Stimulated activated CD8-positive, alpha-beta memory T cell treated with anti-CD3 and anti-CD28 coated beads, Interleukin-7, amount 100 ng/mL, for 48 hours (primary cell): ENCODE measurements at places on chromosomes 13 and 19.

GRCh38 chr13:41244556-41244955 is 18.8 kb downstream of the MTRF1 start:
- no peak for DNase-seq

DNA sequence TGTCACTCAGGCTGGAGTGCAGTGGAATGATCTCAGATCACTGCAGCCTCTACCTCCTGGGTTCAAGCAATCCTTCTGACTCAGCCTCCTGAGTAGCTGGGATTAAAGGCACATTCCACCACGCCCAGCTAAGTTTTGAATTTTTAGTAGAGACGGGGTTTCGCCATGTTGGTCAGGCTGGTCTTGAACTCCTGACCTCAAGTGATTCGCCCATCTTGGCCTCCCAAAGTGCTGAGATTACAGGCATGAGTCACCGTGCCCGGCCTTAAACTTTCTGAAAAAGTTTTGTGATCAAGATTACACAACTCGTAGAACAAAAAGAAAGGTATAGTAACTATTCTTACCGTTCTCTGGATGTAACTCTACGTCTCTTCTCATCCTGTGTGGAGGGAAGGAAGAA is 21.2 kb downstream of the DNMT1 start:
- DNase-seq: no peak

DNA sequence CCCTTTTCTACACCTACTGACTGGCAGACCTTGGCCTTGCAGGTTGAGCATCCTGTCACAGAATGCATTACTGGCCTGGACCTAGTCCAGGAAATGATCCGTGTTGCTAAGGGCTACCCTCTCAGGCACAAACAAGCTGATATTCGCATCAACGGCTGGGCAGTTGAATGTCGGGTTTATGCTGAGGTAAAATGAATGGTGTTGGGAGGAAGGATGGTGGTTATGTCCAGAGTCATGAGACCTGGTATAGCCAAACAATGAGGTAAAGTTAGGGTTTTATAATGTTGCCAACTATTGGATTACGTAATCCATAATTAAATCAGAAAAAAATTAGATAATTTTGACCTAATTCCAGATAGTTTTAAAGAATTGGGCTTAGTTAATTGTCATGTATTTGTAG is 212.5 kb downstream of the PCCA start:
- DNase-seq: no peak

DNA sequence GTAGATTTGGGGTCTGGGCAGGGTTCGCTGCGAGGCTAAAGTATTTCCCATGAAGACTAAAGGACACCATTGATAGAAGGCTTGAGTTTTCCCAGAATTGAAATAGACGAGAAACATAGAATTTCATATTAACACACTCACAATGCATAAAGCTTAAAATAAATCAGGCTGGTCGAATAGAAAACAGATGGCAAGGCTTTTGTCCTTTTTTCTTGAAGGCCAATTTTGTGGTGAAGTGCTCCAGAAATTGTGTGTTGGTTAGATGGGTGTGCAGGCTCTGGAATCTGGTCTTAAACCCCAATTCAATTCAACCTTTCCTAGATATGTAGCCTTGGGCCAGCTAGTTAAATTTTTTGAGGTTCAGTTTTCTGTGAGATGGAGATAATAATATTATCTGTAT is 56.9 kb upstream of the LRCH1 start:
- DNase-seq: no peak

DNA sequence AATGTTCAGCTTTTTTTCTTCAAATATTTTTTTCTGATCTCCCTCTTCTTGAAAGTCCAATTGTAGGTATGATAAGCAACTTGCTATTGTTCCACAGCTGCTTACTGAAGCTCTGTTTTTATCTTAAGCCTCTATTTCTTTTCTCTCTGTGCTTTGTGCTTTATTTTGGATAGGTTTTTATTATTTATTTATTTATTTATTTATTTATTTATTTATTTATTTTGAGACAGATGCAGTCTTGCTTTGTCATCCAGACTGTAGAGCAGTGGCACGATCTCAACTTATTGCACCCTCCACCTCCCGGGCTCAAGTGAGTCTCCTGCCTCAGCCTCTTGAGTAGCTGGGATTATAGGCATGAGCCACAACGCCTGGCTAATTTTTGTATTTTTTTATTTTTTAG is 199.4 kb downstream of the KLF12 start:
- no peak for DNase-seq

GRCh38 chr13:47337781-47338507 is 441.1 kb upstream of the HTR2A start:
- no peak for DNase-seq

DNA sequence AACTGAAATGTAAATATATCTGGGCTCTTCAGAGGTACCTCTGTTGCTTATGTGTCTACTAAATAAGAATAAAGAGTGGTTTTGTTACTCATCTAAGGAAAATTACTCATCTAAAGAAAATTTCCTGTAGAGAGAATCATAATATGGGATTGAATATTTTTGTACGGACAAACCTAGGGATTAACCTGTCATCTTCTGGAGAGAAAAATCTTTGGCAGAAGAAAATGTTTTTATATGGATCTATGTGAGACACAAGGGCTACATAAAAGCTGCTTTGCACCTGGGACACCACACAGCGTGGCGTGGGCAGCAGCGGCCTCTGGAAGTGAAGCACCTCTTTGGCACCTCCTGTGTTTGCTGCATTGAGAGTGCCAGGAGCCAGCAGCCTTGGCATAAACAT is 242.9 kb upstream of the DACH1 start:
- DNase-seq: no peak

GRCh38 chr19:17074634-17075034 is 618 bp downstream of the HAUS8 start:
- no peak for DNase-seq

GRCh38 chr13:44287958-44288357 is 85.7 kb upstream of the SERP2 start:
- no peak for DNase-seq

DNA sequence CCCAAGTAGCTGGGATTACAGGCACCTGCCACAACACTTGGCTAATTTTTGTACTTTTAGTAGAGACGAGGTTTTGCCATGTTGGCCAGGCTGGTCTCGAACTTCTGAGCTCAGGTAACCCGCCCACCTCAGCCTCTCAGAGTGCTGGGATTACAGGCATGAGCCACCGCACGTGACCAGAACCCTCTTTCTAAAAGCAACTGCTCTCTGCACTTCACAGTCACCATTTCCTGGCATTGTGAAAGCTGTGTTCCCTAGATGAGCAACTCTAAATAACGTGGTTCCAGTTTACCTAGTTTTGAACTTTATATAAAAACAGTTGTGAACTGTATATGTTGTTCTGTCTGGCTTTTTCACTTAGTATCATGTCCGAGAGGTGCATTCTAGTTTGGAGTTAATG is 152.9 kb downstream of the SIPA1L3 start:
- no peak for DNase-seq

GRCh38 chr13:74062933-74063332 is 71.3 kb downstream of the KLF12 start:
- DNase-seq: no peak

DNA sequence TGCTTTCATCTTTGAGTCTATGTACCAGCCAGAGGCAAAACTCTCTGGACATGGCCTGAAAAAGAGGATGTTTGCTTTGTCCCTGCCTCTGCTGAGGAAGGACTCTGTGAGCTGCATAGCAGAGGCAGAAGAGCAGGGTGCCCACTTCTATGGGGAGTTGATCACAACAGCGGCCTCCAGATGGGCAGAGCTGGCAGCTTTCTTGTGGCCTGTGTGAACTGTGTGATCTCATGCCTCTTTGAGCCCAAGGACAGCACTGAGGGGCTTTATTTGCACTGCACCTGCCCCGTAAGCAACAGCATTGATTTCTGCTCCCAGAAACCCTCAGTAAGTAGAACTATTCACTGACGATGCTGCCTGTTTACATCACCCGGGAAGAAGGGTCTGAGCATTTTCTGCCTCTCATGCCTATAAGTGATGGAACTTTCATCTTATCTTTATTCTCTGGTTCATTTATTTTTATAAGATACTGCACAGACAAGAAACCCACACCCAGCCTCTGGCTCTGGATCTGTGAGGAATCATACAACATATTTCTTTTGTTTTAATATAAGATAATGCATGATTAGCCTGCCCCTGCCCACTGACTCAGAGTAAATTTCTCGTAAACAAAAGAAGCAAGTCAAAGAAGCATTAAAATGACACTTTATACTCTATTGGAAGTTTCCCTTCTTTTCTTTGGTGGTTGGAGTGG is 244.2 kb upstream of the SOX21 start:
- no peak for DNase-seq

DNA sequence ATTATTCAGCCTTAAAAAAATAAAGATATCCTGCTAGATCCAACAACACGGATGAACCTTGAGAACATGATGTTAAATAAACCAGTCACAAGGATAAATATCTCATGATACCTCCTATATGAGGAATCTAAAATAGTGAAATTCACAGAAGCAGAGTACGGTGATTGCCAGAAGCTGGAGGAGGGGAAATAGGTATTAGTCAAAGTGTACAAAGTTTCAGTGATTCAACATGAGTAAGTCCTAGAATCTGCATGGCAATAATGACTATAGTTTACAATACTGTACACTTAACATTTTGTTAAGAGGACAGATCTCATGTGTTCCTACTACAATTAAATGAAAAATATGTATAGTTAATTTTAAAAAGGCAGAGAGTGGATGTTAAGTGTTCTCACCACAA is 206.6 kb upstream of the SLC10A2 start:
- no peak for DNase-seq

- no peak for DNase-seq
Measured at GRCh38 chr13:42394361-42394708, 122.4 kb downstream of the AKAP11 start.

DNA sequence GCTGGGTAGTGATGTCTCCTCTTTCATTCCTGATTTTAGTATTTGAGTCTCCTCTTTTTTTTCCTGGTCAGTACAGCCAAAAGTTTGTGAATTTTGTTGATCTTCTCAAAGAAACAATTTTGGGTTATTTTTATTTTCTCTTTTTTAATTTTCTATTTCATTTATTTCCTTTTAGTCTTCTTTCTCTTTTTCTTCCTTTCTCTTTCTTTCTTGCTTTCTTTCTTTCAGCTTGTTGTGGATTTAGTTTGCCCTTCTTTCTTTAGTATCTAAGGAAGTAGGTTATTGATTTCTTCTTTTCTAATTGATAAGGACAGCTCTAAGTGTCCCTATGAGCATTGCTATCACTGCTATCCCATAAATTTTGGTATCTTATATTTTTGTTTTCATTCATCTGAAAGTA is 13.8 kb downstream of the IPO5 start:
- DNase-seq: no peak

DNA sequence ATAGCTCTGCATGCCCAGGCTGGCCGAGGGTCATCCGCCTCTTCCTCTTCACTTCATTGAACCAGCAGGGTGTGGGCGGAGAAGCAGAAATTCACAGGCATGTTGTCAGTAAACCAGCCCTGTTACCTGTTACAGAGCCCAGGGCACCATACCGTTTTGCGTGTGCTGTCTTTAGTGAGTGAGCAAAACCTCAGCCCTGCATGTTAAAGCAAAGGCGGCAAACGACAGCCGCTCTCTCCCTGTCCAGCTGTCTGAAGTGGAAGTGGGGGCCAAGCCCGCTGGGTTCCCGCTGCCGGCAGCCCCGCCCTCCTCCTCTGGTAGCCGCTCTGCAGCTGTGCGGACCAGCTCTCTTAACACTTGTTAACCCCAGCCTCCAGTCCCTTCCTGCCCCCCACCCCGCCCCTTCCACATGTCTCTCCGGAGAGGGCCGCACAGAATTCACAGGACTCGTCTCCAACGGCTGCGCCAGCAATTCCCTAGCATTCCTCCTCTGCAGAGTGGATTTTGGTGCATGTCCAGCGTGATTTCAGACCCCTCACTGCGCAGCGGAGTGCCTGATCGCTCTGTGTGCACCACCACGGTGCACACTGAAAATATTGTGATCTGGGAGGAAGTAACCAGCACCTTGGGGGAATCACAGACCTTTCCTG is 12.7 kb downstream of the KLHL26 start:
- no peak for DNase-seq

DNA sequence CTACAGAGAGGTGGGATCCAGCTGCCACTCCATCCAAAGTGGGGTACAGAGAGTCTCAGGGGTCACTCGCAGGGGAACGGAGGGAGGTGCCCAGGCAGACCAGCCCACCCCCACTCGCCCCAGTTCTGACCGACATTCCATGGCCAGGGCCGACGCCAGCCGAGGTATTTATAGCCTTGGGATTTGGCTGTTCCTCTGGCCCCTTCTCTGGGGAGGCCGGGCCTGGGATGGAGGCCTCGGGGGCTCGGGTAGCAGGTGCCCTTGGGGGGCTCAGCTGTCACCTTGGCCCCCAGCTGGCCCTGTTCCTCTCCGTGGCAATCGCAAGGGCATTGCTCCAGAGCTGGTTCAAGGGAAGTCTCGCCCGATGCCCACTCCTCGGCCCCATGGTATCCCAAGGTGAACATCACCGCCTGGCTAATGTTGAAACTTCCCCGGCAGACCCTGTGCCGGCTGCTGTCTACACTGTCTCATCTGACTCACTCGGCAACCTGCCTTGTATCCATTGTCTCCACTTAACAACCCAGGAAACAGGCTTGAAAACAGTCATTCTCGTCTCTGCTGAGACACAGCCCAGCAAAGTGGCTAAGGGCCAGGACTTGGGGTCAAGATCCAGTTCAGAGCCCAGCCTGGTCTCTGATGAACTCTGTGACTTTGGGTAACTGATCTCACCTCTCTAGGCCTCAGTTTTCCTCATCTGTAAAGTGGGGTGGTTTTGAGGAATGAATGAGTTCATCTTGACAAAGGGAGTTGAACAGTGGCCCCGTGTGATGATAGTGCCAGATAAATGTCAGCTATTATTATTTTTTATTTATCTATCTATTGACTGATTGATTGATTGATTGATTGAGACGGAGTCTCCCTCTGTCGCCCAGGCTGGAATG is 9.7 kb downstream of the PRKACA start:
- DNase-seq: no peak

GRCh38 chr13:104875038-104875754 is 1660.3 kb downstream of the EFNB2 start:
- no peak for DNase-seq

DNA sequence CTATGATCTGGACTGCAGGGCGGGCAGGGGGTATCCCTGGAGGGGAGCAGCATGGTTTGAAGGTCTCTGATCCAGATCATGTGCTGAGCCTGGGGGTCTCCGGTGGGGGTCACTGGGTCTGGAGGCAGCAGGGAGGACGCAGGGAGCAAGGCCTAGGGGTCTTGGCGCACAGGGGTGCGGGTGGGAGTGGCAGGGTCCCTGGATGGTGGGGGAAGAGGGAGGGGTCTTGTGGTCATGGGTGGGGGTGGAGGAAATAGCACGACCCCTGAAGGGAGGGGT is 1.9 kb downstream of the BTBD2 start:
- no peak for DNase-seq

DNA sequence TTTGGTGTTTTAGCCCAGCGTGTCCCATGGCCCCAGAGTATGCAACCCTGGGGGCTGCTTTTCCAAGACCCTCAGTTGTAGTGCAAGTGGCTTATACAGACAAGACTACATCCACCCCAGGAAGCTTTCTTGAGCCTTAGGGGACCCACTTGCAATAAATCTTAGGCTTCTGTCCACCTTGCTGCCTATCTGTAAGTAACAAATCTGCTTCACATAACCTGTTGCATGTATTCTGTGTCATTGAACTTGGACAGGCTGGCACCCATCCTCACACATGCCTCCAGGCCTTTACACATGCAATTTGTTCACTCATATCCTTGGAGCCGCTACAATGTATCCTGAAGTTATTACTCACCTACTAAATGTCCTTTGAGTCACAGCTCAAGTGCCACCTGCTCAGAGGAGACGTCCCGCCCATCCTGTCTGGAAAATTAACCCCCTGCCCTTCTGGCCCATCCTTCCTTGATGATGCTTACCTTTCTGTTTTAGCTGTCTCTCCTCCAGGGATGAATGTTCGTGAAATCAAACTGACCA is 101.2 kb downstream of the ZNF536 start:
- DNase-seq: no peak
